ENCODE measurements at places on chromosomes 1 and 21.
A peak's percentile ranks its signal among the peaks of the same experiment; 100 is the strongest.

DNA sequence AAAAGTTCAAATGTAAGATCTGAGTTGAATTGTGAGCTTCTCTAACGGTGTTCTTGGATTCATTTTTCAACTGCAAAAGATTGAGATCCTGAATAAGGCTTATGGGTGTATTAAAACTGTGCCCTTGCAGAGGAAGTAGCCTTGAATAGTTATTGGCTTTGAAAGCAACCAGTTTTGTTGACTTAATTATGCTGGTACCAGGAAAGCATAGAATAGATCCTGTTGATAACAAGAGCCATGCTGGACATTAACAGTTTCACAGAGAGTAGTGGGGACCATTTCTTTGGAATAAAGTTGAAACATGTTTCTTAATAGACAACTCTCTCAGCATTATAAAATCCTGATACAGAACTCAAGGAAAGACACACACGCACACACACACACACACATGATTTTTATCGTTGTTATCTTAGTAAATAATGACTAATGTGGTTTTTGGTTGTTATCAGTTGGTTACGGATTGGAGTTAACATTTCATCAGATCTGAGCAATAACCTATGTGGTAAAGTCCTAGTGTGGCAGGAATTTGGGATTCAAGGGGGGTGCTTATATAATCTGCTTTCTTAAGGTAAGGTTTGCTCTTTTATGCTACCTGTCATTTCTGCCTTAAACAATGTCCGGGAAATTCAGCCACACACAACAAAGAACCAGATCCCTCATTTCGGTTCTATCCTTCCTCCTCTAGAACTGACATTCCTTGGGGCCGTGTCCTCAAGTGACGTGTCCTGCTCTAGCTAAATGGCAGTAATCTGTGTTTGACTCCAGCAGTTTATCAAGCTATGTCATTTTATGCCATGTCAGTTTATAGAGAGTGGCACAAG is 330.9 kb downstream of the CHRM3 start:
- DNase-seq, result peak; percentile 6

DNA sequence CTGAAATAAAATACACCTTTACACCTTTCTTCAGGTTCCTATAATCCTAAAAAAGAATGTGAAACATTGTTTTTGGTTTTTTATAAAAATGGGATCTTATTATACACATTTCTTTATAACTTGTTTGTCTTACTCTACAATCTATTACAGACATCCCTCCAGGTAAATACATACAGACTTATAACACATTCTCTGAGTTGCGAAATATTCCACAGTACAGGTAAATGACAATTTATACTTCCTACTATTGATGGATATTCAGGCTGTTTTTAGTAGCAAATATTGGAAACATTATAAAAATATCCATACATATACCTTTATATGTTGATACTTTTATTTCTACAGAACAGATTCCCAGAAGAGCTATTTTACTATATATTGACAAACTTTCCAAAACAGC is 20.3 kb downstream of the PIK3R3 start:
- DNase-seq, result no peak

GRCh38 chr21:46661642-46662366 is 26.3 kb downstream of the PRMT2 start:
- DNase-seq, result no peak

GRCh38 chr1:59928996-59929395 is 2.4 kb upstream of the CYP2J2 start:
- DNase-seq, result no peak
